ENCODE measurements at places on chromosomes 3 and 15. TPM values are rescaled to one million over a fixed set of nuclear protein-coding genes. Genes with fewer than 3 reads are reported as not detected.

DNA sequence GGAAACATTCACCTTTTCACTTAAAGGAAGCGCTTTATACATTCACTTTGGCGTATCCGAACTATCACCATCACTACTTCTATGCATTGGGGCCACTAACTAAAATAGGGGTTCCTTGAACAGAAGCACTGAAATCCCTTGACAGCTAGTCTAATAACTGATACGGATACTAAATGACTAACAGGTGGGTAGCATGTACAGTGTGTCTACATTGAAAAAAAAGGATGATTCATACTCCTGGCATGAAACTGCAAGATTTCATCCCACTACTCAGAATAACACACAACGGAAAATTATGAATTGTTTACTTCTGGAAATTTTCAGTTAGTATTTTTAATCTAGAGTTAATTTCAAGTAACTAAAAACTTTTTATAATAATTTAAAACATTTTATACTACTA is 96.7 kb downstream of the SMARCC1 start:
- peaks cover 11% of the 10 kb centered on the region for H3K36me3 ChIP-seq
- H3K4me1 ChIP-seq: no peaks in the 10 kb centered on the region
- no peak overlapping the region for H3K4me3 ChIP-seq
- no peak for DNase-seq
- no peak overlapping the region for H3K27ac ChIP-seq

DNA sequence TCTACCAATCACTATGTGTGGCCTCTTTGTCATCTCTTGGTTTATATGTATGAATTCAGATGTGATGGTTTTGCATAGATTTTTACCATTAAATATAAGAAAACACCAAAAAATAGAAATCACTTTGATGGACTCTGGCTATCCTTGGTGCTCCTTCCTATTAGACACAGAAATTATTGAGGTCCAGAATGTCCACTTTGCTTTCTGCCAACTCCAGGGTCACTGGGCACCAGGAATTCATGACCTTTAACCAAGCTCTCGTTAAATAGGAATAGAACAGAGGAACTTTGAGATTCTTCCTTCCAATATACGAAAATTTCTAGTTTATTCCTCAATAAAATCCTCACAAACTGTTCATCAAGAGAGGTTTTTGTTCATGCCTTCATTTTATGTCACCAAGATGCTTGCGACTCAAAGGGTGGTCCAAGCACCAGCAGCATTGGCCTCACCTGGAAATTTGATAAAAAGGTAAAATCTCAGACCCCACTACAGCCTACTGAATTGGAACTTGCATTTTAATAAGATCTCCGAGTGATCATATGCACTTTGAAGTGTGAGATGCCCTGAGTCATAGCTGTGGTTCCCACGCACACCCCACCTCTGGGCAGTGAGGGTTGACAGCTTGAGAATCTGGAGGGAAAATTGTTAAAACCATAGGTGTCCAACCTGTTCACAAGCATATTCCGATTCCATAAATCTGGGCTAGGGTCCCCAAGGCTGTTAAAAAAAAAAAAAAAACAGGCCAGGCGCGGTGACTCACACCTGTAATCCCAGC is 286.6 kb downstream of the IL5RA start:
- no peak overlapping the region for H3K27ac ChIP-seq
- H3K36me3 ChIP-seq: no peaks in the 10 kb centered on the region
- H3K4me1 ChIP-seq: no peaks in the 10 kb centered on the region
- H3K27me3 ChIP-seq: no peaks in the 10 kb centered on the region

DNA sequence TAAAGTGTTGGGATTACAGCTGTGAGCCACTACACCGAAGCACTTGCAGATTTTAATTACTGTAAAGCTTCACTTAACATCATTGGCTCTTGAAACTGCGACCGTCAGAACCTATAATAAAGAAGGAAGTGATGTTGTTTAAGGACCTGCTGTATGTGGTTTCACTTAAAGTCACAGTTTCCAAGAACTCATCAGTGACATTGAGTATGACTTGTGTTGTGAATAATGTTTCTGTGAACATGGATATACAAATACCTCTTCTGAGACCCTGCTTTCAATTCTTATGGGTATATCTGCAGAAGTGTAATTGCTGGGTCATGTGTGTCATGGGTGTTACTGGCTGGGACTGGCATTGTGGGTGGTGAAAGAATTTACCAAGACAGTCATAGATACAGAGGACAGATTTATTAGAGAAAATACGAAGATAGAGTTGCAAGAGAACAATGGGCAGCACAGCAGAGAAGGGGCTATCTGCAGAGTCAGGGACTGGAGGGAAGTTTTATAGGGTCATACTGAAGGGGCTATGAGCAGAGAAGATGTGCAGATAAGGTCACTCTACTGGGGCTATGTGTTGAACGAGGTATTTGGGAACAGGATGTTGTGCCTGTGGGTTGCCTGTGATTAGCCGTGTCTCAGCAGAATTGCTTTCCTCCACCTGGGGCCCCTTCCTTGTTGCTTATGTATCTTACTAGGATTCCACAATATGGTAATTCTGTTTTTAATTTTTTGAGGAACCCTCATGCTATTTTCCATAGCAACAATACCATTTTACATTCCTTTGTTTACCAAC is 4.5 kb downstream of the NDUFB5 start:
- no peak overlapping the region for H3K27ac ChIP-seq
- no peaks in the 10 kb centered on the region for H3K27me3 ChIP-seq
- no peak for DNase-seq

GRCh38 chr15:34893967-34894366 is 75.6 kb downstream of the AQR start:
- no peaks in the 10 kb centered on the region for H3K27me3 ChIP-seq
- DNase-seq: no peak
- peaks cover 28% of the 10 kb centered on the region for H3K36me3 ChIP-seq
- no peak overlapping the region for H3K4me3 ChIP-seq

DNA sequence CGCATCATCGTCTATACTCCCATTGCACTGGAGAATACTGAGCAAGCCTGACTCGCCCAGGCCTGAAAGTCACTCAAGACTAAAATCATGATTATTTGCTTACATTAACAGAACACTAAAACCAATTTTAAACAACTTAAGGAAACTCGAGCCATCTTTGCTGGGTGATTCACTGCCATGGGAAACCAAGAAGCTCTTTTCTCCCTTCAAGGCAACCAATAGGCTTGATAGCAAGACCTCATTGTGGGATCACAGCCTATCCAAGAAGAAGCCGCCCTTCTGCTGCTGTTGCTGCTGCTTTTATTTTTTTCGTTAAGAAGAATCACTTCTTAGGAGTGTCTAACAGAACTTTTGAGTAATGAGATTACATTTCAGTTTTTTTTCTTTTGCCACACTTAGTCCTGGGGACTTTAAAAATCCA is 479.4 kb downstream of the FOXP1 start:
- H3K4me1 ChIP-seq: peaks cover 78% of the 10 kb centered on the region
- H3K27me3 ChIP-seq: no peaks in the 10 kb centered on the region
- no peaks in the 10 kb centered on the region for H3K36me3 ChIP-seq

- H3K36me3 ChIP-seq: no peaks in the 10 kb centered on the region
- no peak overlapping the region for H3K27ac ChIP-seq
- no peak overlapping the region for H3K4me3 ChIP-seq
- no peak for DNase-seq
- H3K27me3 ChIP-seq: peaks cover 16% of the 10 kb centered on the region
Measured at GRCh38 chr3:127174715-127175140, 18.2 kb upstream of the PRR23E start.

- H3K36me3 ChIP-seq: peaks cover 73% of the 10 kb centered on the region
- no peaks in the 10 kb centered on the region for H3K27me3 ChIP-seq
- peak; percentile 60 for DNase-seq
- no peaks in the 10 kb centered on the region for H3K4me1 ChIP-seq
- no peak overlapping the region for H3K4me3 ChIP-seq
Measured at GRCh38 chr15:101051291-101052030, 132.3 kb downstream of the LRRK1 start.

FOXB1 gene
- total RNA-seq: not detected

TRPM1 gene
- total RNA-seq: not detected

DNA sequence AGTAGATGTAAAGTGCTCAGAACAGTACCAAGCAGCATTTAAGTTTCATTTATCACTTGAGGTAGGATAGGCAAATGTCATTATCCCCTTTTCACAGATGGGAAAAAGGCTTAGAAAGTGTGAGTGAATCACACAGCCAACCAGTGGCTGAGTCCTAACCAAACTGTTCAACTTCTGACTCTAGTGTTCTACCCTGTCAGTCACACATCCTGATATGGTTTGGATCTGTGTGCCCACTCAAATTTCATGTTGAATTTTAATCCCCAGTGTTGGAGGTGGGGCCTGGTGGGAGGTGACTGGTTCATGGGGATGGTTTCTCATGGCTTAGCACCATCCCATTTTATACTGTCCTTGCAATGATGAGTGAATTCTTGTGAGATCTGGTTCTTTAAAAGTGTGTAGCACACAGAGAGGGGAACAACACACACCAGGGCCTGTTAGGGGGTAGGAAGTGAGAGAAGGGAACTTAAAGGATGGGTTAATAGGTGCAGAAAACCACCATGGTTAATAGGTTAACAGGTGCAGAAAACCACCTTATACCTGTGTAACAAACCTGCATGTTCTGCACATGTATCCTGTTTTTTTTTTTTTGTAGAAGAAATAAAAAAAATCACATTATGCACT is 304.7 kb downstream of the SUCLG2 start:
- H3K36me3 ChIP-seq: no peaks in the 10 kb centered on the region
- no peak overlapping the region for H3K27ac ChIP-seq
- H3K4me1 ChIP-seq: no peaks in the 10 kb centered on the region
- H3K27me3 ChIP-seq: no peaks in the 10 kb centered on the region

TMEM108 gene
- 0.71 TPM for total RNA-seq

GRCh38 chr15:85554852-85555521 is 174.6 kb downstream of the AKAP13 start:
- H3K4me3 ChIP-seq: no peak overlapping the region
- H3K27ac ChIP-seq: no peak overlapping the region
- no peaks in the 10 kb centered on the region for H3K36me3 ChIP-seq
- no peak for DNase-seq
- H3K4me1 ChIP-seq: no peaks in the 10 kb centered on the region

All from sigmoid colon (tissue), 7 donors.